COLO829 (cell line): ENCODE measurements at places on chromosomes 5 and 9.

DNA sequence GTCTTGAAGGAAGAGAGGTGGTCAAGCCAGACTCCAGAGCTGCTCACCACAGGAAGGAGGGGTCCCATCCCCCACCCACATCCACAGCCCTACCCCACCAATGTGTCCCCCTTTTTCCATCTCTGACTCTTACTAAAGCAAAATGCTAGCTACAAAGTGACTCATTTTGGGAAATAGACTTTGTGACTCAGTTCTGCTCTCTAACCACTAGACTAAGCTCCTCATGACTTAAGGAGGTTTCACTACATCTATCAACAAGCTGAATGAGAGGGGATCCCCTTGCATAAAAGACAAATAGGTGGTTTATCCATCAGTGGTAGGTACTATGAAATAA lies 35.1 kb upstream of the ADRB2 start:
- no peak for DNase-seq

- no peak for DNase-seq
Measured at GRCh38 chr5:112228667-112229066, 190.4 kb downstream of the EPB41L4A start.

- DNase-seq, result no peak
Measured at GRCh38 chr9:92769286-92769685, 4.7 kb upstream of the BICD2 start.

- DNase-seq, result no peak
Measured at GRCh38 chr9:37309136-37309535, 113.4 kb upstream of the GRHPR start.

- no peak for DNase-seq
Measured at GRCh38 chr5:36904677-36905076, 28.1 kb downstream of the NIPBL start.
